ENCODE measurements at places on chromosomes 5 and 9.

DNA sequence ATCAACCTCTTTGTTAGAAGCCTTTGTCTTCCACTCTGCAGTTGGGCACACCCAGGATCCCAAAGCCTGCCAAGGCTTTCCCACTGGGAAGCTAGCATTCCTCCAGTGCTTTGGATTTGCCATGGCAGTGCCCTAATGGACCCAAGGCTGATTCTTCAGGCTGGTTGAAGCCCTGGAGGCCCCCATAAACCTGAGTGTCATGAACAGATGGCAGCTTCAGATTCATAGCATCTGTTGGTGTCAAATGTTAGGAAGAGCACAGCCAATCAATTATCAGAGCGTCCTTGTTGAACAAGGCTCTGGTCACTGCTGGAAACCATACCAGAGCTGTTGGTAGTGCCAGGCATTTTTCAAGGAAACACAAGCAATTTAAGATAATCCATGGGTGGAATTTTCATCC, 241.1 kb upstream of the KLF4 start:
- DNase-seq = no peak

DNA sequence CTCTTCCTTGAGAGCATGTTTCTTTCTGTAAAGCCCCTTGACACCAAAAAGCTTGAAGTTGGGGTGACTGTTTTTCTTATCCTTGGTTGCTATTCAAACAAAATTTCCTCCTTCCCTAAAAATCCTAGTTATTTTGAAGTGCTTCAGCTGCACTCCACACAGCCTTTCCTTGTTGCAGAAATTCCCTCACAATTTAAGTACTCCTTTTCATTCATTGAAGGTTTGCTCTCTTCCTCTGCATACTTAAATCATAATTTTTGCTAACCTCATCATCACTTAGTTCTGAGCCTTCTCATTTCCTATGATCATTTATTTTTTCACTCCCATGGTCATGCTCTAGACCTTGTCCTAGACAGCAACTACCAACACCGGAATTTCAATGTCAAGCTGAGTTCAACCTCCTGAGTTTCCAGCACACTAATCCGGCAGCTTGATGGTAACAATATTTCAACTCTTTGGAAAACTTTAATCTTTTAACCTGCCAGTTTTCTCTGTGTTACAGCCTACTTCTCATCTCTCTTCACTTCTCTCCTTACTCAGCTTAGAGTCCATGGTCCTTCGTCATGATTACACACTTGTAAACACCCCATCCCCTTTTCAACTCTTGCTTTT, 78.7 kb upstream of the ACTBL2 start:
- DNase-seq = no peak

- DNase-seq = no peak
Observed at GRCh38 chr9:106772523-106773290, 90.3 kb upstream of the ZNF462 start.

DNA sequence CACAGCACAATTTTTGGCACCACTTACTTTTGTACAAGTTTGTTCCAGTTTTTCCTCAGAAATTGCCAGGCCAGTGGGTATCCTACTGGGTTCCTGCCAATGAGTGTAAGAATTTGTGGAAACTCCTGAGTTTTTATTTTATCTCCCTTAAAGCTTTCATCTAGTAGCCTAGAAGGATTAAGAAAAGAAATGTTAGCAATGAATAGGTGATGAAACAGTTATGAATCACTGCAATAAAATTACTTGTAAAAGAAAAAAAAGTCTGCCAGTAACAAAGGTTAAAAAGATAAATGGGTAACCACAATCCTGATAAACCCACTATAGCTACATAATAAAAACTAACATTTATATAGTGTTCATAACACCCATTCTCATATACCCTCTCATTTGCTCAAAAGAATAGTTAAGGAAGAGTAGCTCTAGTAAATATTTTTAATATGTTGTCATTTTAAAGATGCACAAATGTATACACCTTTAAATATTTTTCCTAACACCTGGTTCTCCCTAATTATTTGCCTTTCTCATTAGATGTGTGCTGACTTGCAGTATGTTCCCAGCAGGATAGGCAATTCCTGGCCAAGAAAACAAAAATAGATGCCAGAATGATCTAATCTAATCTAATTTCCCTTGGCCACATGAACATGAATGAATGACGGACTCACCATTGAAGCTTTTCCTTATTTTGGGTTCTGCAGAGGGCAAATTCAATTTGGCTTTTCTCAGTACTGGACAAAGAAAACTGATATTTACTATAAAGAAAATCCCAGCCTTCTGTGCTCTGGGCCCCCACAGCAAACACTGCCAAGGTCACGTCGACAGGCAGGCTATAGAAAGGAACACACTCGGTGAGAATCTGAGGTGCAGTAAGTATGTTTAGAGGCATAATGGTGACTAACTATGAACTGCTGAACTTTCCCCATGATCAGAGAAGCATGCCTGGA, 26.4 kb downstream of the ERAP1 start:
- DNase-seq = no peak

DNA sequence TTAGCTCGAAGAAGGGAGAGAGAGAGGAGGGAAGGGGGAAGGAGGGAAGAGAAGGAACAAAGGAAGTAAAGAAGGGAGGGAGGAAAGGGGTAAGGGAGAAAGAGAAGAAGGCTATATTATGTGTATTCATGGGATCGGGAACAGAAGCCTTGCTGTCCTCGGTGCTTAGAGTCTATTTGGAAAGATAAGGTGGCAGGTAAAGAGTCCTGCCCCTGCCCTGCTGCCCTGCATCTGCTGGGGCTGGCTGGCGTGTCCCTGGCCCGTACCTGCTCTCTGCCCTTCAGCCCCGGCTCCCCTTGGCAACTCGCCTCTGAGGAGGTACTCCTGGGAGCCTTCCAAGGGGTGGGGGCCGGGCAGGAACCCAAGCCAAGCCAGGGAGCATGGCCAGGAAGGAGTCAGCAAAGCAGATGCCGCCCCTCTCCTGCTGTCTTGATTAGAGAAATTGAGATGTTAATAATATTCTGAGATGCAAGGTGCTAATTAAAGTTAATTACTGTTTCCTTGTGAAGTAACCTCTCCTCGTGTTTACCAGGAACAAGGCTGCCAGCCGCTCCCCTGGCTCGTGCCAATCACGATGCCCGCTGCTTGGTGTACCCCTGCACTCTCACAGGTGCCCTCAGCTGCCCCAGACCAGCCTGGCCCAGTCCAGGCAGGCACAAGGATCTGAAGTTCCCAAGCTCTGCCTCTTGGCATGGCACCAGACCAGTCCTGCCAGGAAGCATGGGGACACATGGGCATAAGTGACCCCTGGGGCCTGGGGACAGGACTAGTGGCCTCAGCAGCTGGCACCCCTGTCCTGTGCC, 36.6 kb downstream of the PCDH1 start:
- no peak for DNase-seq

- DNase-seq = no peak
Observed at GRCh38 chr5:127649018-127649439, at the start of gene CTXN3. Gene CTXN3, plus strand, starts transcription at chr5:127649082. Its CDS starts 8,440 bp downstream, at chr5:127657522.

DNA sequence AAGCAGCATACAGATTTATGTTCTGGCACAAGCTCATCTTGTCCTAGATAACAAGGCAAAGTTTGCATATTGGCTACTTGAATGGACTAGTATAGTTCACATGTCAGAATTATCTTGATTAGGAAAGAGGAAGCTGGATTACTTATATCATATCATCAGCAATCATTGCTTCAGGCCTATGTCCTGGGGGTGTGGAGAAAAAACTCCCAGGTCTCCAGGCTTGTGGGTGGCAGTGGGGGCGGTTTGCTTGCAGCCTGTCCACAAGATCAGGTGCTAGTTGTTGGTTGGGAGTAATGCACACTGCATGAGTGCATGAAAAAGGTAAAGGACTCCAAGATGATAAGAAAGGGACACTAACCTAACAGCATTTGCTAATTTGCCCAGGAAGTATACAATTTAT, 326.4 kb upstream of the PDE4D start:
- DNase-seq = no peak

DNA sequence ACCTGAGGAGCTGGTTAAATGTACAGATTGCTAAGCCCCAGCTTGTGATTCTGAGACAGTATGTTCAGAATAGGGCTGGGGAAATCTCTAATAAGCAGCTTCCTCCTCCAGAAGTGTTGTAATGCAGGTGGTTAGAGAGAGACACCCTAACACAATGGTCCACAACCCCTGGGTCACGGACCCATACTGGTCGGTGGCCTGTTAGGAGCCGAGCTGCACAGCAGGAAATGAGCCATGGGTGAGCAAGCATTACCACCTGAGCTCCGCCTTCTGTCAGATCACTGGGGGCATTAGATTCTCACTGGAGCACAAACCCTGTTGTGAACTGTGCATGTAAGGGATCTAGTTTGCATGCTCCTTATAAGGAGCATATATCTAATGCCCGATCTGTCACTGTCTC, 61.8 kb downstream of the SLC36A1 start:
- DNase-seq = no peak

GRCh38 chr9:115296831-115297565, 179.0 kb upstream of the TNC start:
- DNase-seq = no peak

Data from Right ventricle myocardium inferior (tissue), 1 donor.